Stimulated activated CD4-positive, alpha-beta T cell treated with anti-CD3 and anti-CD28 coated beads, Interleukin-4, amount 100 ng/mL, for 24 hours (primary cell): ENCODE measurements at places on chromosomes 3 and 15.

DNA sequence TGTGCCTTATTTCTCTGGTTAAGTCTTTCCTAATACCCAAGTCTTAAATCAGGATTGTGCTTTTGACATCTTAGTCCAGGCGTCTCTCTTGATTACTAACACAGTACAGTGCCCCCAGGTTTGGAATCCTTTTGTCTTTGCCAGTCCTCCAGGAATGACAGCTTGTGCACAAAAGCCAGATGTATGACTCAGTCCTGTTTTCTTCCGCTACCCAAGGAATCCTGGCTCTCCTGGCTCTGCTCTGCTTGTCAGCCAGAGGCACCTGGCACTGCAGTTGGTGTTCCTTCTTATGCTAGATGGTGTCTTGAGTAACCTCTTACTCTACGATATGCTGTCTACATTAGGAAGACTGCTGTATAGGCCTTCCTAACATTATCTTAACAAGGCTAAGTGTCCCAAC lies 728.2 kb upstream of the NECTIN3 start:
- DNase-seq, result no peak

DNA sequence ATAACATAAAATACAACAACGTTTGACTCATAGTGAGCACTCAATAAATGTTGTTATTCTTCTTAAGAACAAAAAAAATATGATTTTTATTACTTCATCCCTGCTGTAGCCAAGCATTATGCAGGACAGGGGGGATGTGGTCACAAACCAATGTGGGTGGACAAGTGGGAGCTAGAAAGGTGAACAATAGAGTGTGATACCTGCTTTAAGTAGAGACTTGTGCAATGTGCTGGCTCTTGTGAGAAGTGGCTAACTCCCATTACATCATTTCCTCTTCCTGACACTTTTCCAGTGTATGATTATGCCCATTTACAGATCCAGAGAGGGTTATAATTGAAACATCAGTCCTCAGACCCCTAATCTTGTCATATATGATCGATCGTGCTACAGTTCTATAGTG lies 193.6 kb downstream of the UBE2E2 start:
- DNase-seq, result no peak

DNA sequence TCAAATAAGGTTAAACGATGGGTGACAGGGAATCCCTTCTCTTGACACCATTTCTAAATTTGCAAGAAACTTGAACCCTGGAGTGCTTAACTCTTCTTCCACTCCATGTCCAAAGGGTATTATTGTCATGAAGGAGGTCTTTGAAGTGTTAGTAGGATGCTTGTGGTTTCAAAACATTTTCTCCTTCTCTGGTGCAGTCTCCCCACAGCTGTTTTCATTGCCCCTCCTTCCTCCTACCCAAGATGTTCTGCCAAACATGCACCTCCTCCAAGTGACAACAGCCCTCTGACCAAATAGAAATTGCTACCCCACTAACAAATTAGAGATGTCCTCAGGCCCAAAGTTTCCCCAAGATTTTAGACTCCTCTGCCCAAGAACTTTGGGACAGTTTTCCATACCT lies 151.4 kb downstream of the POLR2M start:
- DNase-seq, result no peak

DNA sequence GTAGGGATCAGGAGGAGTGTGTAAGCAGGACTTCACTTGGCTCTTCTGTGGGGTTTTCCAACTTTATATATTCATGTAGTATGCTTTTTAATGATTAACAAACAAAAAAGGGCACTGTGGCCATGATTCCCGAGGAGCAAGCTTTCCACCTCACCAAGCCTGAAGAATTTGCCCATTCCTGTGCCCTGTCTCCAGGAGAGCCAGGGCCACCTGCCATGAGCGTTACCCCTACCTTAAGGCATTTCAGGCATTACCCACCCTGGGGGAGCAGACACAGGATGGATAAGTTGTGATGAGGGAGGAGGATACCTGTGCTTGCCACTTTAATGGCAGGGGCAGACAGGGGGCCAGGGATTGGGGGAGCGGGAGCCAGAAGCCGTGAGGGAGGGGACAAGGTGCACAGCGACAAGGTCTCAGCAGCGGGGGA lies 3.0 kb downstream of the TRPM1 start:
- DNase-seq, result no peak

- no peak for DNase-seq
Measured at GRCh38 chr3:137172728-137173127, 214.9 kb downstream of the IL20RB start.

DNA sequence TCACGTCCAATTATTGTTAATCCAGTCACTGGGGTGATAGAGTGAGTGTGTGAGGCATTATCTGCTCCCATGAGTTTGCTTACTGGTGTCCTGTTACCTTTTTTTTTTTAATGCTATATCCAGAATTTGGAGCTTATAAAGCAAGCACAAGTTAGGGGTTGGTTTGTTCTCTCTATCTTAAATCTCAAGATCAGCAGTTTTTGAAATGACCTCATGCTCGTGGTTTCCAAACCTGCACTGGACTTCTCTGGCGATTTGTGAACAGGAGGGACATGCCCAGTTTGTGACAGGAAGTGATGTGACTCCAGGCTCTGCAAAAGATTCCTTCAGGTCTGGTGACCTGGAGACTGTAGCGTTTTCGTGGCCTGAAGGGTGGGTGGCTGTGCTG lies 25.6 kb downstream of the XYLB start:
- no peak for DNase-seq

- DNase-seq, result no peak
Measured at GRCh38 chr3:54123776-54124196, 1.4 kb downstream of the CACNA2D3 start.

- peak; percentile 43 for DNase-seq
Measured at GRCh38 chr3:56916716-56917360, 115.1 kb upstream of the ARHGEF3 start.

- DNase-seq, result peak; percentile 13
Measured at GRCh38 chr3:150495563-150496168, 50.6 kb downstream of the SERP1 start.

- no peak for DNase-seq
Measured at GRCh38 chr3:129723558-129724324, 117.3 kb upstream of the PLXND1 start.

GRCh38 chr3:31748933-31749295 lies 216.2 kb downstream of the STT3B start:
- no peak for DNase-seq

DNA sequence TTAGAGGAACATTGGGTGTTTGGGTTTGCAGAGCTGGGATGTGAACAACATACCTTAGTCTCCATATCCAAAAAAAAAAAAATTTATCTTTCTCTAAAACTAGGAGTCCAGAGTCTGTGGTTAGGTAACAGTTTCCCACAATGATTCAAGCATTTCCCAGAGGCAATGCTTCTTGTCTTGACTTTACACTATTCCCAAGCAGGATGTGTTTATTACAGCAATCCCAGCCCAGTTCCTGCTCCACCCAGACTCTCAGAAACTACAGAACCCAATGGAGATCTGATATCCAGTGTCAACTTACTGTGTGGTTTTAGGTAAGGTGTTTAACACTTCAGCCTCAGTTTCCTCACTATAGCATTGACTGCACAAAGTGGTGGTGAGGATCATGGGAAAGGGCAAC lies 2.3 kb upstream of the C3orf62 start:
- DNase-seq, result no peak

- DNase-seq, result no peak
Measured at GRCh38 chr15:79431636-79432344, at the start of gene MINAR1. MINAR1 (plus strand) TSS chr15:79432336; CDS start chr15:79456148, 23,812 bp downstream.

- DNase-seq, result no peak
Measured at GRCh38 chr15:66008940-66009562, 139.8 kb downstream of the RAB11A start.

DNA sequence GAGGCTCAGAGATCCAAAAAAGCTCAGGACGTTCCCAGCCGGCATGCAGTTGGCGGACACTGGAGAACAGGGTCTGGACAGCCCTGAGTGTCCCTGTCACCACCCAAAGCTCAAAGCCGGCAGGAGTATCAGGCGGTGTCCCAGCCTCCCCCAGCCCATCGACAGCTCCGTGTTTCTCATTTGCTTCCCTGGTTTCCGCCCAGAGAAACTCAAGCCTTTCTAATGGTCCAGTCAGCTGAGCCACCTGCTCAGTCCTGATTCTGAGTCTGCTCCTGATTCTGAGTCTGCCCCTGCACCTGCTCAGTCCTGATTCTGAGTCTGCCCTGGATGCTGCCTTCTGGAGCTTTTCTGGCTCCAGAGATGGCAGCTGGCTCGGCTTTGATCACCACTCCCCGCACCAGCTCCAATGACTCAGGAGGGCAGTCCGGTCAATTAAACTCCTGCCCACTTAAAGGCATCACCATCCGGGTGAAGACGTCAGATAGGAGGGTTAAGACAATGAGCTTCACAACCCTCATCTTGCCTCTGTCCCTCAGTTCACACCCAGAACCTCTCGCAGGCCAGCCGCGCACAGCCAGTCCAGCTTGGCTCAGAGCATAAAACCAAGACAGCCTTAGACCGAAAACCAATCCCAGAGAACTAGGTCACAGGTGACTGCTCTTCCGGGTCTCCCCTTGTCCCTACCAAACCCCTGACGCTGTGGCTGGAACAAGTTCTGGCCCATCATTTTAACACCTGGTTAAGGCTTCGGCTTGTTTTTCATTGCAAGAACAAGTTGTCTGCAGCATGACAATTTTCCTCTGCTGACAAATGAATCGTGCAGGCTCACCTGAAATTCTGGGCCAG lies 6.8 kb downstream of the PCSK6 start:
- DNase-seq, result no peak

DNA sequence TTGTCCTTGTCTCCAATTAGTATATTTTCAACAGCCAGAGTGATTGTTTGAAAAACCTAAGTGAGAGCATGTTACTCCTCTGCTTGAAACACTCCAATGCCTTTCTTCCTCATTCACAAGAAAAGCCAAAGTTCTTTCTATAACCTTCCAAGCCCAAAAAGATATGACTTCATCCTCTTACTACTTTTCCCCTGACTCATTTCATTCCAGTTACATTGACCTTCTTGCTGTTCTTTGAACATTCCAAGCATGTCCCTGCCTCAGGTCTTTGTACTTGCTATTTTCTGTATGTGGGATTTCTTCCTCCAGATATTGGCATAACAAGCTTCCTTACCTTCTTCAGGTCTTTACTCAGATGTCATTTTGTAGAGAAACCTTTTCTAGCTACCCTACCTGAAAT lies 28.3 kb downstream of the EHHADH start:
- no peak for DNase-seq

DNA sequence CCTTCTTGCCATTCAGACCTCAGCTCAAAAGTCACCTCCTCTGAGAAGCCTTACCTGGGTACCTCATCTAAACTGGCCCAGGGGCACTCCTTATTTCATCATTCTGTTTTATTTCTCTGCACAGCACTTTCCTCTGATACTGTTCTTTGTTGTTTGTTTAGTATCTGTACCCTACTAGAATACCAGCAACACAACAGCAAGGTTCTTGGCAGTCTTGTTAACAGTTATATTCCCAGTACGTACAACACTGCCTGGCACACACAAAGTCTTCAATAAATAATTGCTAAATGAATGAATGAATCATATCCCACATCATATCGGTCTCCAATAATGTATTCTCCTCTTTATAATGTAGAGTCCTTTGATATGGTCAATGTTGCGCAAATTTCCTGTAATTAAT lies 188.1 kb downstream of the FOXP1 start:
- DNase-seq, result no peak

GRCh38 chr3:195806211-195806915 lies 5.4 kb downstream of the MUC4 start:
- DNase-seq, result no peak

DNA sequence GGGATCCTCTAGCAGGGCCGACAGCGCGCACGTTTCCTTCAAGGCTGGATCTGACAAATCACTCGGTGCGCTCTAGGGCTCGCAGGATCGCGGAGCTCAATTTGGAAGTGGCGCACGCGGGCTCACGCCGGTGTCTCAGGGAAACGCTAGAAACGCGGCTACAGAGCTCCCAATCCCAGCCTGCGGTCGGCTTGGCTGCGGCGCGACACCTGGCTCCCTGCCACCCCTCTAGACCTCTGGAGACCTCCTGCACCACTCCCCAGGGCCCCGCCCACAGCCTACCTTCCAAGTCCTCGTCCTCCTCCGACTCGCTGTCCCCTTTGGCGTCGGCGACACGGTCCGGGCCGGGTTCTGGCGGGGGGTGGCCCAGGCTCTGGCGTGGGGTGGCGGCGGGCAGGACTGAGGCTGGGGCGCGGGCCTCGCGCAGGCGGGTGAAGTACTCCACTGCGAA lies 596 bp downstream of the PRKAR2A start:
- peak; percentile 53 for DNase-seq

DNA sequence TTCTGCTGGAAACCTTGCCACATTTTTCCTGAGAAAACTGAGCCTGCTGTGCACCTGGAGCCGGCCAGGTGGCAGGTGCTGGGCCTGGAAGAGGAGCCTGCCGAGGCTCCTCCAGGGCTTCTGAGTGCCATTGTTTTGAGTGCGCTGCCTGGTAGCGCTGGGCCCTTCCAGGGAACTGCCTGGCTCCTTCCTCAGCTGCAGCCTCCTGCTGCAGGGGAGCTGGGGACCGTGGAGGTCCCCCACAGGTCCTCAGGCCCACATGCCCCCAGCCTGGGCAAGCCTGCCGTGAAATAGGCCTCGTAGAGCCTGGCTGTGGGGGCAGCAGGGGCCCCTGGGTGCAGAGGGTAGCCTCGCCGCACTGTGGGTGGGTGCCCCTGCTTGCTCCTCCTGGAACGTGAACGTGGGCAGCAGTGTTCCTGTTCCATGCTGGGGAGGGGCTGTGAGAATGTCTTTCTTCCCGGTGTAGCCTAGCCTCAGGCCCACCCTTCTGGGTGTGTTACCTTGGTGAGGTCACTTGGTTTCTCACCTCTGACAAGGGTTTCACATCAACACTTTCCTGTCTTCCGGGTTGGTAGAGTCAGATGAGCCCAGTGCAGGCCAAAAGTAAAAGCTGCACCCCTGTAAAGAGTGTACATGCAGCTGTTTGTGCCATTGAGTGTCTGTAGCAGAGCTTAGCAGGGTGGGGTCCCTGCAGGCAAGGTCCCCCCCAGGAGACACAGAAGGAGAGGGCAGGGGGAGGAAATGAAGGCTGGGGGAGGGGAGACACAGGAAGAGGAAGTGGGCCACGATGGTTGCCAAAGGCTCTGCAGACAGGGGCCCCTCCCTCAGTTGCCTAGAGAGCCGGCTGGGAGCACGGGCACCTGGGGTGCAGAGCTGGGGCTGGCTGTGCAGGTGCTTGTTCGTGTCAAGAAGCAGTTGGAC lies 34.5 kb downstream of the KLF13 start:
- peak; percentile 58 for DNase-seq

DNA sequence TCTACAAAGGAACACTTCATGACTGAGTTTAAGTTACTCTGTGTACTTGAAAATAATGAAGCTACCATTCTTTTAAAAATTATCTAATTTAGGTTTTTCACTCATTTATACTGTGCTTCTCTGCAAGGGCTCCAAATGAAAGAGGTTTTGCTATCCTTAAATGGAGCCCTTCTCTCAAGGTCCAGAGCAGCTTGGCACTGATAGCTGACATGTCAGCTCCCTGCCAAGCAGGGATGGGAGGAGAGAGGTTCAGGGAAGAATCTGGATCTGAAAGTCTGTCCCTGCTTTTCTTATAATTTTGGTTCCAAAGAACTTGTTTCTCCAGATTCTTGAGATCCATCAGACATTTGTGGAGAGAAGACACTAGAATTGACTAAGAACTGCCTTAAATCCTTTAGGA lies 39.1 kb downstream of the MRPS11 start:
- no peak for DNase-seq
